EL (cell line): ENCODE measurements at places on chromosomes 5 and 9.

DNA sequence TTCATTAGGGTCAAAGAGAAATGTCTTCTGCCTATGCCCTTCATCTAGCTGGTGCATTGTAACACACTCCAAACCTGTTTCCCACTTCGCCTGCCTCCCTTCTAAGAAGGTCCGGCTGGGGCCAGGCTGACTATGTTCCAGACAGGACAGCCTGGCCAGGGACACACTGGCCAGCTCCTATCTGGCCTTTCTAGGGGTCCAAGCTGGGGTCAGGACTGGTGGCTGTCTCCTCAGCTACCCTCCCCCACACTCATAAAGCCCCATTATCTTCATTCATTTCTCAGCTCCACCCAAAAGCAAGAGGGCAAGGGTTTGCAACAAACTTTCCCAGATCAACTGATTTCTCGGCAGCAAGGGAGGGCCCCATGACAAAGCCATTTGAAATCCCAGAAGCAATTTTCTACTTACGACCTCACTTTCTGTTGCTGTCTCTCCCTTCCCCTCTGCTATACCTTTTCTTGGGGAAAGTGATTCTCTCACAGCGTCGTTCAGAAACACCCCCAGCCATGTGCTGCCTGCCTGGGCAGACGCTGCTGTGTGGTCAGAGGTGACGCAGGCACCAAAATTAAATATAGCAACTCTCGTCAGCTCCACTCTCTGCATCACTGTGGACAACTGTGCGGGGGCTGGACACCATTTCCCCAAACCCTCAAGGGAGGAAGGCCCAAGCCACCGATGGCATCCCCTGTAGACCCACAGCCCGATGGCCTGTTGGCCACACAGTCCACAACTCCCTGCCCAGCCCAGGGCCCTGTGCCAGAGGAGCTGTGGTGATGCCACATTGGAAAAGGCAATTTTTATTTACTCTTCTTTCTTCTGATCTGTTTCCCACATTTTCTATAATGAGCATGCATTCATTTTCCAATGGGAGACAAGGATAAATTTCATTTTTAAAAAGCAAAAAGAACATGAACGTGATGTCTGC lies 6.1 kb downstream of the IL13 start:
- no peak for DNase-seq

- DNase-seq, result no peak
Observed at GRCh38 chr9:138095813-138096518, 218.4 kb downstream of the CACNA1B start.

DNA sequence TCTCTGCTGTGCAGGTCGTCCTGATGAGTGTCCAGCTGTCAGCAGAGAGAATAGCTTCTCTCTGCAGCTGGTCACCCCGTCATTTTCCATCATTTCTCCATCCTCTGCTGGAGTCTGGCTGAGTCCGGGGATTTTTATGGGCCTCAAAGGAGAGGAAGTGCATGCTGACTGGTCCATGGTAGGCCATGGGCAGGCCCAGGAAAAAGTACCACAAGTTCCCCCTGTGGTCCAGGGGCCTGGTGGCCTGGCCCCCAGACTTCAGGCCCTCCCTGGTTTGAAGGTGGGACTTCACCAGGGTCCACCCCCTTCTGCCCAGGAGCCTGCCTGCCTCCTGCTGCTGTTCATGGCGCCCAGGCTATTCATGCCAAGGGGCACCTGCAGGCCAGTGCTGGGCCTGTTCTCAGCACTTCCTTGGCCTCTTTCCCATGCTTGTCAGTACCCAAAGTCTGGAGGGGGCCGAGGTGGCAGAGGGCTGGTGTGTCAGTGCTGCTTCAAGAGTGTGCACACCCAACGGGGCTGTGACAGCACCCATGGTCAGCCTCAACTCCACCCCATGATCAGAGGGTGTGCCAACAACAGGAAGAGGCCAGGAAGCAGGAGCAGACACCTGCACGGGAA lies 7.3 kb upstream of the MTMR12 start:
- DNase-seq, result no peak

DNA sequence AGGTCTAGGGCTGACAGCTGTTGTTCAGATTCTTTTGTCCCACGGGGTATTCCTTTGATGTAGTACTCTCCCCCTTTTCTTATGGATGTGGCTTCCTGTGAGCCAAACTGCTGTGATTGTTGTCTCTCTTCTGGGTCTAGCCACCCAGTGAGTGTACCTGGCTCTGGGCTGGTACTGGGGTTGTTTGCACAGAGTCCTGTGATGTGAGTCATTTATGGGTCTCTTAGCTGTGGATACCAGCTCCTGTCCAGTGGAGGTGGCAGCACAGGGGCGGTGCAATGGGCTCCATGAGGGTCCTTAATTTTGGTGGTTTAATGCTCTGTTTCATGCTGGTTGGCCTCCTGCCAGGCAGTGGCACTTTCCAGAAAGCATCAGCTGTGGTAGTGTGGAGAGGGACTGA lies 161.3 kb downstream of the CAVIN4 start:
- no peak for DNase-seq
